Astrocyte (in vitro differentiated cells and primary cell): ENCODE measurements at places on chromosomes 7 and 10.

DNA sequence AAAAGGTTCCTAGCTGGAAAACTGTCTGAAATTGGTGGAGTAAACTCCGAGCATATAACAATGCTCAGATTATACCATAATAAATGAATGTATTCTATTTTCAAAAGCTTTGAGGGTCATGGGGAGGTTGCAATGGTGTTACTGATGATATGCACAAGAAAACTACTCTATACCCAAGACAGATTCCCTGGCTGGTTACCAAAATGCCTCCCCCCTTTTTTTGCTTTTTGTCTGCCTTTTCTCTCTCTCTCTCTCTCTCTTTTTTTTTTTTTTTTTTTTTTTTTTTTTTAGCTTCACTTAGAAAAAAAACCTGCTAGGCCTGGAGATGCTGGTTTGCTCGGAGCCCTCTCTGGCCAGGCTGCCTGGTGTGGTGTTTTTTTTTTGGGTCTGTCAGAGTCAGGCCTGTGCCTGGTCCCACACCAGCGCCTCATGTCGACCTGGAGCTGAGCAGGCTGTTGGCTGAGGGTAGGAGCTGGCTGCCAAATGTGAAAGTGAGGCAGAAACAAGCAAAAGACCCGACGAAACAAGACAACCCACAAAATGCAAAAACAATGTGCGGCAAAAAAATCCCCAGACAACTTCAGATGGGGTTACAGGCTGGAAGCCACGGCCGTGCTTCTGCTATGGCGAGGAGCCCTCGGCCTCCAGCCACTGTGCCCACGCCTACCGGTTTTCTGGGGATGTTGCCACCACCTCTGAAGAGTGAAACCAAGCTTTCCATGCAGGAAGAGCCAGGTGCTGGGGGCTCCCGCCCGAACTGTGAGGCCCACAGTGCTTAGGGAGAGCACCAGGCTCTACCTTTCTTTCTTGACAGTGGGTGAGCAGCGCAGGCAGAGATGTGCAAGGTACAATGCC, 59.9 kb upstream of the EFCAB10 start:
- DNase-seq: no peak

DNA sequence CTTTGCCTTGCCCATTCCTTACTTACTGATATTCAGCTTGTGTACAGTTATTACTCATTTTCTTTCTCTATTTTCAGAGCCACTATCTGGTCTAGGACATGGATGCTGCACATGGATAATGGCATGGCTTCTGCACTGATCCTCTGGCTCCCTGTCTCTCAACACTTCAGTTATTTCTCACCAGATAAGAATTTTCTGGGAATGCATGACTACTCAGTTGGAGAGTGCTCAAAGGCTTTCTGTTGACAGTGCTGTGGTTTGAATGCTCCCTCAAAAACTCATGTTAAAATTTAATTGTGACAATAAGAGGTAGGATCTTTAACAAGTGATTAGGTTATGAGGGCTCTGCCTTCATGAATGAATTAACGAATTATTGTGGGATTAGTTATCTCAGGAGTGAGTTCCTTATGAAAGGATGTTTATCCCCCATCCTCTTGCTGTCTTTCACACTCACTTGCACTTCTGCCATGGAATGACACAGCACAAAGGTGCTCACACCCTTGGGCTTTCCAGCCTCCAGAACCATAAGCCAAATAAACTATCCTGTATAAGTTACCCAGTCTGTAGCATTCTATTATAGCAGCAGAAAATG, 16.1 kb upstream of the PIK3CG start:
- DNase-seq: peak; percentile 89

- peak; percentile 92 for DNase-seq
Observed at GRCh38 chr10:122112625-122113160, 123.7 kb downstream of the TACC2 start.

- DNase-seq: peak; percentile 99
Observed at GRCh38 chr10:3525832-3526449, 259.1 kb downstream of the KLF6 start.

GRCh38 chr10:14126697-14127440, 203.9 kb downstream of the FRMD4A start:
- peak; percentile 37 for DNase-seq

DNA sequence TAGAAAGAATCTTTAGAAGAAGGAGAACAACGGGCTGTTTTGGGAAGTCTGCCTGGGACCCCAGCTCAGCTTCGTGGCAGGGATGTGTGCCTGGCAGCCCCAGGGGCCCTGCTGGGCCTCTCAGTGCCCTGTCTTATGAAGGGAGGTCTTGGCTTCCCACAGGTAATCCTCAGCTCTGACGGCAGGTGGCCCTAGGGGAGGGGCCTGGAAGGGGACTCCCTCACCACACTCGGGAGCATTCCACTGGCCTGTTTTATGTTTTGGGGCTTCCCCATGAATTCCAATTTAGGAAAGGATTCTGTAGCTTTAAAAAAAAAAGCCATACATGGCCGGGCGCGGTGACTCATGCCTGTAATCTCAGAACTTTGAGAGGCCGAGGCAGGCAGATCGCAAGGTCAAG, 3.0 kb upstream of the DMBT1 start:
- DNase-seq: no peak

DNA sequence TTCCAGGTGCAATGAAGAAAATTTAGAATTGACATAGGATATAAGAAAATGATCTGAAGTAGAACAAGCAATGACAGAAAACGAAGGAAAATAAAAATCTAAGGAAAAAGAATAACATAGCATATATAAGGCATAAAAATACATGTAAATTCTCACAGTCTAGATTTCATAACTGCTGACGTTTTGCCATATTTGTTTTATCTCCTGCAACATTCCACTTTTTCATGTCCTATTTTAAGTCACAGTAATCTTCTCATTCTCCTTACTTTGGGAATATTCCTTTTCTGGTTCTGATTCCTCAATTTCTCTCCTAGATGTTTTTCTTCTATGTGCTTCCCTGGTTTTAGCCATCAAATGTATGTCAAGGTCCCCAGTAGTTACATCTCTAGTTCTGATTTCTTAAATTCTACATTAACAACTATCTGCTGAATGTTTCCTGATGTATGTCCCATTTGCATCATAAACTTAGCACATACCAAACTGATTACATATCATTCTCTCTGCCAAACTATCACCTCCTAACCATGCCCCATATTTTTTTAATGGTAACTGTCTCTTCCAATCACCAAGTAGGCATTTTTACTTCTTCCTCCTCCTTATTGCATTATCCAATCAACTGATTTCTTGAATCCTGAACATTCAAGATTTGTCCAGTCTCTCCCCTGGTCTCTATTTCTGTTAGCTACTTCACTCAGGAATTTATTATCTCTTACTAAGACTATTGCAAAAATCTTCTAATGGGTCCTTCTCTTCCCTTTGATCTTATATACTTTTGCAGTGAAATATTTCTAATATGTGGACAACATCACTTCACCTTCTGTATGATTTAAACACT, 171.3 kb downstream of the DNAJC1 start:
- peak; percentile 55 for DNase-seq

DNA sequence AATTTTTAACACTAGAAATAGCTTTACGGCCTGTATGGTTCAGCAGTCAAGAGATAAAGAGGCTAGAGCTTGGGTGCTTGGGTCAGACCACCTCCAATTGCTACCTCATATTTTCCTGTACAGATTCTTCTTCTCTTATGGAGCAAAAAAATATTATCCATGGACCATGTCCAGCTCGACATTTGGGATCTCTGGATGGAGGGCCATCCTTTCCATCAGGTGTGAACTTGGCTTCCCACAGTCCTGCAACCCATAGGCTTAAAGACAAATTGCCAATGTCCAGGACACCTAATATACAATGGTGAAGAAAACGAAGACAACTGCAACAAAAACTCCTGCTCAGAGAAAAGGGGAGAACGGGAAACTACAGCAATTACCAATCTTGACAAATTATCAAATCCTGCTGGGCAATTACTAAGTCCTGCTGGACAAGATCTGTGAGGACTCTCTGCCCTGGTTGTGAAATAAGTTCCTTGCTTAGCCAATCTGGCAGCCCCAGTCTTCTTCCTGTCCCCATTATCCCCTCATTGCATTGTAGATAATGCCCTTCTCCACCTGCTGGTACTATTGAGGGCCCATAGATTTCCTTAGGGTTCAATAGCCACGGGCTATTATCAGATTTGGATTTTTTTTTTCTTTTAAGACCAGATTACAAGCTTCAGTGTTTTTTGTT, 42.0 kb upstream of the BRAF start:
- no peak for DNase-seq
